T-helper 17 cell (primary cell): ENCODE measurements at places on chromosomes 7 and 10.

DNA sequence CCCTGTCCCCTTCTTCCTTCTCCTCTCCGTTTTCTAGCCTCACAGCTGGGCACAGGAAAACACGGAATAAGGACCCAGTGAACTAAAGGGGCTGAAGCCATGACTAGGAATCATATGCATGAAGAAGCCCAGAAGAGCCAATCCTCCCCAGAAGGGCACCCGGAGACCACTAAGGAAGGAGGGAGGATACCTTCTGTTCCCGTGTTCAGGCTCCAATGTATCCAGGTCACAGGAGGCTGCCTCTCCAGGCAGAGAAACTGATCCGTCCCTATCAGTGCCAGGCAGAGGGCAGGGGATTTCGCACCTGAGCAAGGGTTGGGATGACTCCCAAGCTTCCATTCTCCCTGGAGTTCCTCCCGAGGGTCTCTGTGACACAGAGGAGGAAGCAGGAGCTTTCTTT is 246.6 kb downstream of the SNX10 start:
- DNase-seq: no peak

GRCh38 chr10:124739119-124739921 is 4.9 kb downstream of the FAM53B start:
- no peak for DNase-seq

DNA sequence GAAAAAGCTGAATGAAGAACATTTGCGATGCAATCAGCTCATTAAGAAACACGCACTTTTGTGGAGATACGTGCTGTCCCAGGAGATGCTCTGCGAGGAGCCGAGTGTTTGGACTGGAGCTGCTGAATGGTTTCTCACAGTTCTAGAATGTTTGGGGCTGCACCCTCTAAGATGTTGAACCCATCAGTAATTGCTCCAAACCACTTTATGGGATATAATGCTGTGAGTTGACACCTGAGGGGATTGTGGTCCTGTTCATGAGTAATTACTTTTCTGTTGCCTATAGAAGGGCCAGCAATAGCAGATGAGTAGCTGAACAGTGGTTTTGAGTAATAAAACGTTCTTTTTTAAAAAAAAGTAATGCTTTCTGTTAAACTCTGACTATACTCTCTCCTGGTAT is 63.1 kb downstream of the IKZF1 start:
- no peak for DNase-seq

DNA sequence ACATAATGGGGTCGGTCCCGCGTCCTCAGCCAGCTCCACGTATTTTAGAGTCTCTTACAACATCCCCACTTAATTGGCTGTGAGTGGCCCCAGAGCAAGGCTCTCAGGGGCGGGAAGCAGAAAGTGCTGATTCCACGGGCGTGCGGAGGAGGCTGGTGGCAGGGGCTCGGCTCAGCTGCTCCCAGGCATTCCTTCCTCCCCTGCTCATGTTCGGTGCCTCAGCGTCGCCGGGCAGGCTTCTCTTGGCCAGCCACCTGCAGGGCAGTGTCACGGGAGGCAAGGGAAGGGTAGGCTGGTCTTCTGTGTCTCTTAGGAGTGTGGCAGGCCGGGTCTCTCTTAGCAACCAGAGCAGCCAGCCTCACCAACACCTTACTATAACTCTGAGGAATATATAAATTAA is 33.8 kb downstream of the IL15RA start:
- no peak for DNase-seq

DNA sequence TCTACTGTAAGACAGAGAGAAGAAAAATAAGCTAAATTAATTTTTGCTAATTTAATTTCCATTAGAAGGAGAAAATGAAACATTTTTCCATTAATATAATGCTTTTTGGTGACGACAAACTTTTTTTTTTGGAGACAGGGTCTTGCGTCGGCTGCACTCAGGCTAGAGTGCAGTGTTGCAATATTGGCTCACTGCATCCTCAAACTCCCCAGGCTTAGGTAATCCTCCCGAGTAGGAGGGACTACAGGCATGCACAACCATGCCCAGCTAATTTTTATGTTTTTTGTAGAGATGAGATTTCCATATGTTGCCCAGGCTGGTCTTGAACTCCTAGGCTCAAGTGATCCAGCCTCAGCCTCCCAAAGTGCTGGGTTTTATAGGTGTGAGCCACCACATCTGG is 229.8 kb upstream of the LRRN3 start:
- DNase-seq: no peak

- DNase-seq: no peak
These were observed 4.6 kb upstream of the NOLC1 start for GRCh38 chr10:102147561-102147960.

GRCh38 chr10:12707461-12708185 is 293.9 kb downstream of the CCDC3 start:
- DNase-seq: no peak

DNA sequence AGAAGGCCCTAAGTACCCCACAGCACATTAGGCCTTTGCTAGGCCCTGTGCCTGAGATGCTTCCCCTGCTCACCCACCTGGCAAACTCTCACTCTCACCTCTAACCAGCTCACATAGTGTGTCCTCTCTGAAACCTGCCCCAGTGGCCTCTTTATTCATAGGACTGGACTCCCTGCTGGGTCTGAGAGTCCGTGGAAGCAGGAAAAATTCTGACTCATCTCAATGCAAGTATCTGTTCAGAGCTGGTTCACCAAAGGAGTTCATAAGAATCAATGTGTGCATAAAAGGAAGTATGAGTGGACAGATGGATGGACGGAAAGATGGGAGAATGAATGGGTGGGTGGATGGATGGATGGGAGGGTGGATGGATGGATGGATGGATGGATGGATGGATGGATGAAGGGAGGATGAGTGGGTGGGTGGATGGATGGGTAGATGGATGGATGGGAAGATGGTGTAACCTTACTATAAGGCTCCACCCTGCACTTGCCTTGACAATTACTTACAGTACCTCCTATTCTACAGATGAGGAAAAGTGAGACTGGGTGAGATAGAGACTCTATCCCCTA is 111.2 kb upstream of the ZMIZ1 start:
- no peak for DNase-seq

GRCh38 chr7:88201305-88201704 is 18.5 kb downstream of the SRI start:
- no peak for DNase-seq

- DNase-seq: no peak
These were observed 12.1 kb downstream of the TAS2R40 start for GRCh38 chr7:143233816-143234532.

GRCh38 chr7:131212114-131212513 is 115.6 kb upstream of the MKLN1 start:
- no peak for DNase-seq
